ENCODE measurements at places on chromosomes 7 and 10. TPM values are rescaled to one million over a fixed set of nuclear protein-coding genes. Genes with fewer than 3 reads are reported as not detected.

Gene PON1
- total RNA-seq: not detected

Gene SYNPO2L
- total RNA-seq: not detected

Gene LRRN3
- not detected for total RNA-seq

Gene CTNNA3
- total RNA-seq: not detected

Gene ZSCAN25
- total RNA-seq: 5.3 TPM

Gene SLC13A4
- not detected for total RNA-seq

Gene ENTPD1
- 0.03 TPM for total RNA-seq

Gene MKI67
- 10.5 TPM for total RNA-seq

Gene FXYD4
- not detected for total RNA-seq

Gene ANKIB1
- total RNA-seq: 24.4 TPM

Gene C10orf62
- 0.41 TPM for total RNA-seq

Gene THSD7A
- 0.20 TPM for total RNA-seq

Gene CUTC
- 13.4 TPM for total RNA-seq

Gene CHAT
- total RNA-seq: not detected

Gene NPFFR1
- total RNA-seq: not detected

Gene ATP5F1C
- 677 TPM for total RNA-seq

Gene ADARB2
- total RNA-seq: 0.14 TPM

Gene ODAD2
- total RNA-seq: 0.30 TPM

Gene UCN3
- total RNA-seq: not detected

Gene DENND2A
- 0.75 TPM for total RNA-seq

Gene TCERG1L
- not detected for total RNA-seq

Gene AKR1B15
- total RNA-seq: 0.72 TPM
